Ovary (tissue), 10 donors: ENCODE measurements at places on chromosomes 2 and 18. TPM values are rescaled to one million over a fixed set of nuclear protein-coding genes. Genes with fewer than 3 reads are reported as not detected.

MSGN1 gene
- not detected for total RNA-seq

NDC80 gene
- total RNA-seq = 0.13 TPM

RPRM gene
- 23.4 TPM for total RNA-seq

ORC4 gene
- 49.0 TPM for total RNA-seq

EVX2 gene
- not detected for total RNA-seq

ANKRD29 gene
- 19.0 TPM for total RNA-seq

DNA sequence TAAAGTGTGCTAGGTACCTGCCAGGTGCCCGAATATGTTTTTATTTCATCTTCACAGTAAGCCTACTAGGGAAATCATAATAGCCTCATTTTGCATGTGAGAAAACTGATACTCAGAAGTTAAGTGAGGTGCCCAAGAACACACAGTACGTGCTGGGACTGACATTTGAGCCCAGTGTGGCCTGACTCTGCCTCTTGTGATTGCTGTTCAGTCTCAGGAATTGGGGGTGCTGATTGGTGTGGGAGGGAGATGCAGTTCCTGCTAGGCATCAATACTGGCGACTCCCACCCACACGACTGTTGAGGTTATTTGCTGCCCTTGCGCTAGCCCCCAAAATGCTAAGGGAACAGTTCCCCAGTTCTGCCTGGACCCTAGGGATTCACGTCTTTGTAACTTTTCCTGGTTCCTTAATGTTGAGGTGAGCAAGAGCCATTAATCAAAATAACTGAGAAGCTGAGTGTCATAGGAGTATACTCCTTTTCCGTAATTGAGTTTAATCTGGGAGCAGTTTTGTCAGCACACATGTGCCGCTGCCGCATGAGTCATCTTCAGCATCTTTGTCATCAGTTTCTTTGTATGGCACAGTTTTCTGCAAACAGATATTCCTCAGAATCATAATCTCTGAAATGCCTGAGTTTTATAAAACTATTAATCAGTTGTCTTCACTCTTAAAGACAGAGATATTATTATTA is 120.7 kb downstream of the NCK2 start:
- DNase-seq = no peak
- peaks cover 21% of the 10 kb centered on the region for H3K4me1 ChIP-seq
- H3K27me3 ChIP-seq = no peaks in the 10 kb centered on the region
- H3K36me3 ChIP-seq = no peaks in the 10 kb centered on the region
- no peak overlapping the region for H3K4me3 ChIP-seq

- no peaks in the 10 kb centered on the region for H3K36me3 ChIP-seq
- no peak overlapping the region for H3K27ac ChIP-seq
- H3K4me3 ChIP-seq = no peak overlapping the region
- DNase-seq = no peak
- H3K4me1 ChIP-seq = no peaks in the 10 kb centered on the region
These were observed 98.0 kb downstream of the CCDC138 start for GRCh38 chr2:108884619-108885018.

- H3K36me3 ChIP-seq = no peaks in the 10 kb centered on the region
- no peaks in the 10 kb centered on the region for H3K27me3 ChIP-seq
- H3K27ac ChIP-seq = peak overlapping the region; percentile 53
- H3K4me3 ChIP-seq = no peak overlapping the region
- no peak for DNase-seq
These were observed 31.3 kb downstream of the BCL2 start for GRCh38 chr18:63288311-63288710.

DNA sequence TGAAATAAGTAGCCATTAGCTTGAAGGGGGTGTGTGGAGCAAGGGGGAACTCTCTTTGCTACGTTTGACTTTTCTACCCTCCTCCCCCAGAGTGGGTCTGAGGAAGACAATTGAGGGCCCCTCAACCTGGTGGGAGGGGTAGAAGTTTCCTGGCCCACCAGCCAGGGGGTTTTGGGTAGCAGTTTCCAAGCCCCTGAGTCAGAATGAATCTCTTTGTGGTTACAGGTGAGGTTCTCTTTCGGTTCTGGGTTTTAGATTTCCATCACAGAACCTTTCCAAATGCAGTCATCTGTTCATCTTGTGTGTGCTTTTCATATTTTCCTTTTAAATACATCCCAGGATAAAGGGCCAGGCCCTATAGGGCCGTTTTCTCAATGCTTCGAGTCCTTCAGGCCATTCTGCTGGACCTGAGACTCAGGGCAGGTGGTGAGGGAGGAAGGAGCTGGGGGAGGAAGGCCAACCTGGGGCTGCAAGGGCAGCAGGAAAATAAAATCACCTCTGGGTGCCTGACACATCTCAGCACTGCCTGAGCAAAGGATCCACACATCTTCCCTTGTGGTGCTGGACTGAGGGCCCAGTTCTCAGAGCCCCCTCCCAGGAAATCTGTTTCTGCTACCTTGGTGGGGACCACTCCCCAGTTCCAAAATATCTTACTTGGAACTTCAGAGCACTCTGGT is 4.7 kb downstream of the LBH start:
- no peak for DNase-seq
- H3K27me3 ChIP-seq = no peaks in the 10 kb centered on the region
- peaks cover 28% of the 10 kb centered on the region for H3K4me1 ChIP-seq
- no peak overlapping the region for H3K27ac ChIP-seq

DNA sequence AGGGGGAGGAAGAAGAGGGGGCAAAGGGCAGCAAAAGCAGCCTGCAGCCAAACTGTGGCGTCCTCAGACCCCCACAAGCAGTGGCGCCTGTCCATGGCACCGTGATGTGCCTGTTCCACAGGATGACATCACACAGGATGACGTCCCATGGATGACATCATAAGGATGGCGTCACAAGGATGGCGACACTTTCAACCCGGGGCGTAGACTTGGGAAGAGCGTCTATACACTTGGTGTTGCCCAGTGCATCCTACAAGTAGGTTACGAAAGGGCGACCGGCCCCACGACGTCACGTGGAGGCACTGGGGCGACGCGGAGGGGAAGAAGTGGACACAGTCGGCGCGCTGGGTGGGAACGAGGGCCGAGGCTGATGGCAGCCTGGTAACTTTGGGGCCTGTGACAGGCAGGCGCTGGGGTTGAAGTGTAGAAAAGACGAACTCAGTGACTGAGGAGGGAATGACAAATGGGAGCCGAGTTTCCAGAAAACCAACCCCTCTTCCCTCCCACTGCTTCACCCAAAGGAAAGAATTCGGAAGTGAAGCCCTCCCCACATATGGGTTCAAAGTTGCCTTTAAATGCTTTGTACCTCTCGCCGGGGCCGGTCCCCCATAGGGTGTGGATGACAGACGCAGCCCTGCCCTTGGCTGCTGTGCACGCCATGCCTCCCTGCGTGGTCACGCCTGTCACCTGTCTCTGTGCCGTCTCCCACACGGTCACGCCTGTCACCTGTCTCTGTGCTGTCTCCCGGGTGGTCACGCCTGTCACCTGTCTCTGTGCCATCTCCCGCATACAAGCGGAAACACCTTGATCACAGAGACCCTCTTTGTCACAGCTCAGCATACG is 13.4 kb upstream of the KCNG2 start:
- no peaks in the 10 kb centered on the region for H3K27me3 ChIP-seq
- H3K36me3 ChIP-seq = no peaks in the 10 kb centered on the region
- H3K4me1 ChIP-seq = no peaks in the 10 kb centered on the region
- DNase-seq = no peak
- no peak overlapping the region for H3K27ac ChIP-seq

GRCh38 chr2:233051241-233052149 is 8.6 kb upstream of the INPP5D start:
- no peak for DNase-seq
- no peaks in the 10 kb centered on the region for H3K36me3 ChIP-seq
- H3K4me1 ChIP-seq = no peaks in the 10 kb centered on the region
- H3K27me3 ChIP-seq = no peaks in the 10 kb centered on the region
- H3K27ac ChIP-seq = no peak overlapping the region
- H3K4me3 ChIP-seq = no peak overlapping the region

DNA sequence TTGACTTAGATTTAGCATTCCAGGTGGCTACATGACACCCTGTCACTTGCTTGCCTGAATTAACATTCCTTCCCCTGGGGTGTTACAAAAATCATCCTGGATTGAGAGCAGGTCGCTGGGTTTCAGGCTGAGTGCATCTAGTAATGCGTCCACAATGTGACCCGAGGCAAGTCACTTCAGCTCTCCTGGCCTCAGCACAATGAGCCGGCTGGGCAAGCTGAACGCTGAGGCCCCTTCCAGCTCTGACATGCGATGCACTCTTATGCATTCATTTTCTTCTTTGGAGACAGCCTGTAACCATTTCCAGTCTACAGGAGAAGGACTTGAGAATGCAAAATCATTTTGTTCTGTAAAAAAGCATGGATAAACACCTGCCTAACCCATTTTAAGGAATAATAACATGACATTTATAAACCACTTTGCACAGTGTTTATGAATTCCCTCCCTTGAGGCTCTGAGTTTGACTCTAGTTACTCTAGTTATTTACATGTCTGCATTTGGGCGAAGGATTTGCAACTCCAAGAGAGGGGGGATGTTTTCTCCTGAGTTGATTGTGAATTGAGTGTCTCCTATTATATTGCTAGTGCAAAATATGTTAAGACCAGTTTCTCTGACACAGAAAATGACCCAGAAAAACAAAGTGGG is 63.0 kb upstream of the CPO start:
- no peak overlapping the region for H3K4me3 ChIP-seq
- no peaks in the 10 kb centered on the region for H3K36me3 ChIP-seq
- peaks cover 5% of the 10 kb centered on the region for H3K4me1 ChIP-seq
- no peak for DNase-seq

DNA sequence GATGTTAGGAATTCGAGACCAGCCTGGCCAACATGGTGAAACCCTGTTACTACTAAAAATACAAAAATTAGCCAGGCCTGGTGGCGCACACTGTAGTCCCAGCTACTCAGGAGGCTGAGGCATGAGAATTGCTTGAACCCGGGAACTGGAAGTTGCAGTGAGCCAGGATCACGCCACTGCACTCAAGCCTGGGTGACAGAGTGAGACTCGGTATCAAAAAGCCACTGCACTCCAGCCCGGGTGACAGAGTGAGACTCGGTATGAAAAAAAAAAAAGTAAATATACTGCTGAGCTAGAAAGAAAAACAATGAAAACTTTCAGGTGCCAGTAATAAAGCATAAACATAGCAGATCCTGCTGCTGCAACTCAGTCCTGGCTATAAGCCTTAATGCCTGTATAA is 73.5 kb downstream of the STRN start:
- no peak for DNase-seq
- H3K4me1 ChIP-seq = no peaks in the 10 kb centered on the region
- H3K36me3 ChIP-seq = no peaks in the 10 kb centered on the region
- H3K27me3 ChIP-seq = no peaks in the 10 kb centered on the region
- H3K27ac ChIP-seq = no peak overlapping the region

- peaks cover 8% of the 10 kb centered on the region for H3K4me1 ChIP-seq
- no peak for DNase-seq
- no peaks in the 10 kb centered on the region for H3K36me3 ChIP-seq
- H3K4me3 ChIP-seq = no peak overlapping the region
- H3K27ac ChIP-seq = peak overlapping the region; percentile 43
- H3K27me3 ChIP-seq = no peaks in the 10 kb centered on the region
These were observed 17.0 kb downstream of the PRKCE start for GRCh38 chr2:45668509-45668908.

DNA sequence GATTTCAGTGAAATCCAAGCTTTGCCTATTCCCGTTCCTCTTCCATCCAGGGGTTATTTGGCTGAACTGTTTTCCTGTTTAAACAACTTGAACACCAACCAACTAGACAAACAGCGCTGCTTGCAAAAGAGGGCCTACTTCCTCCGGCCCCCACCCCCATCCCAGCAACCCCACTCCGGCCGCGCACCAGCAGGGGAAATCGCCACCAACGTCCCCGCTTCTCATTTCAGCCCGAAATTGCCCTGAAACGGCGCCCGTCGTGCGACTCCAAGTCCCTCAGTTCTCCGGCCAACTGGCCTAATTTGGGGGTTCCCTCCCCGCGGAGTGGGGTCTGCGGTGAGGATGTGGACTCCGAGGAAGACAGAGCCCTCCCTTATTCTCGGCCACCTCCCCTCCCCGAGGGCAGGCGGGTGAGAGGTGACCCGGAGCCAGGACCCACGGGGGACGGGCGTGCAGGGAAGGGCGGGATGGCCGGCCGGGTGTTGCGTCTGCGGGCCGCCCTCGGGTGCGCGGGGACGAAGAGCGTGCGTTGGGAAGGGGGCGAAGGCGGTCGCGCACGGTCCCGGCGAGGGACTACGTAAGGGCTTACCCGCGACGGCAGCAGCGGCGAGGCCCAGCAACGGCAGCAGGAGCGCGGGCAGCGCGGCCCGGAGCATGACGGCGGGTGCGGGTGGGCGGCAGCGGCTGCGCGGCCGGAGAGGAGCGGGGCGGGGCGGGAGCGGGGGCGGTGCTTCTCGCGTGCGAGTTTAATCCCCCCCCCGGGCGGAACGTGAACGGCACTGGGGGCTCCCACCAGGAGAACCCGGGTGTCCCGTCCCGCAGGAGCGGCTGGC is at the start of gene CD302:
TSS of gene CD302 (minus strand) at position 666 of the 833 bp plus-strand sequence. CDS start at position 656, 10 bp downstream.
- no peaks in the 10 kb centered on the region for H3K27me3 ChIP-seq
- H3K27ac ChIP-seq = peak within 1 kb of the TSS; percentile 74
- H3K4me3 ChIP-seq = peak within 1 kb of the TSS; percentile 91
- peak; percentile 79 for DNase-seq
- H3K36me3 ChIP-seq = no peaks in the 10 kb centered on the region

DNA sequence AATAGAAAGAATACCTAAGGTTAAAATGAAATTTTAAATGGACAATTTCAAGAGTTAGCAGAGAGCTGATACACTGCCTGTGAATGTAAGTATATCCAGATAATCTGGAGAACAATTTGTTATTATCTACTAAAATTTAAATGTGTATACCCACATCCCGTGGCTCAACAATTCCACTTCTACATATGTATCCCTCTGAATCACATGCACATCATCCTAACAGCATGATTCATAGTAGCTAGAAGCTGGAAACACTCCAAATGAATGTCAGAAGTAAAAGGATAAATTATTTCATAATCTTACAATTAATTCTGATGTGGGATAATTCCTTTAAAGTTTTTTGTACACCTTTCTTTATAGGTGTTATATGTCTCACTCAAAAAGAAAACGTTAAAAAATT is 87.9 kb downstream of the CNTNAP5 start:
- H3K4me1 ChIP-seq = no peaks in the 10 kb centered on the region
- H3K4me3 ChIP-seq = no peak overlapping the region
- H3K27ac ChIP-seq = no peak overlapping the region
- DNase-seq = no peak
- no peaks in the 10 kb centered on the region for H3K36me3 ChIP-seq

DNA sequence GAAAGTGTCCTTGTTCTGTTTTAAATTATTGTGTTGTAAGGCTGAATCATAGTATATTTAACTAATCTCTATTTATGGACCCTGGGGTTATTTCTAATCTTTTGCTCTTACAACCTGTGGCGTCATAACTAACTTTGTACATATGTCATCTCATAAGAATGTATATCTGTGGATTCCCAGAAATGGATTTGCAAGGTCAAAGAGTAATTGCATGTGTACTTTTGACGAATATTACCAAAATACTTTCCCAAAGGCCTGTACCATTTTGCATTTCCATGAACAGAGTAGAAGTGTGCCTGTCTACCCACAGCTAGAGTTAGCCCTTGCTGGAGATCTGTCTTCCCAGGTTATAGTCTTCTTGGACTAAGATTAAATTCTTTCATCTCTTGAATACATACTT is 42.8 kb downstream of the SEMA4F start:
- H3K36me3 ChIP-seq = no peaks in the 10 kb centered on the region
- H3K27me3 ChIP-seq = no peaks in the 10 kb centered on the region
- no peak for DNase-seq
- H3K4me3 ChIP-seq = no peak overlapping the region
- no peaks in the 10 kb centered on the region for H3K4me1 ChIP-seq
